Pulmonary artery endothelial cell (primary cell): ENCODE measurements at places on chromosomes 16 and 17. TPM values are rescaled to one million over a fixed set of nuclear protein-coding genes. Genes with fewer than 3 reads are reported as not detected.

DNA sequence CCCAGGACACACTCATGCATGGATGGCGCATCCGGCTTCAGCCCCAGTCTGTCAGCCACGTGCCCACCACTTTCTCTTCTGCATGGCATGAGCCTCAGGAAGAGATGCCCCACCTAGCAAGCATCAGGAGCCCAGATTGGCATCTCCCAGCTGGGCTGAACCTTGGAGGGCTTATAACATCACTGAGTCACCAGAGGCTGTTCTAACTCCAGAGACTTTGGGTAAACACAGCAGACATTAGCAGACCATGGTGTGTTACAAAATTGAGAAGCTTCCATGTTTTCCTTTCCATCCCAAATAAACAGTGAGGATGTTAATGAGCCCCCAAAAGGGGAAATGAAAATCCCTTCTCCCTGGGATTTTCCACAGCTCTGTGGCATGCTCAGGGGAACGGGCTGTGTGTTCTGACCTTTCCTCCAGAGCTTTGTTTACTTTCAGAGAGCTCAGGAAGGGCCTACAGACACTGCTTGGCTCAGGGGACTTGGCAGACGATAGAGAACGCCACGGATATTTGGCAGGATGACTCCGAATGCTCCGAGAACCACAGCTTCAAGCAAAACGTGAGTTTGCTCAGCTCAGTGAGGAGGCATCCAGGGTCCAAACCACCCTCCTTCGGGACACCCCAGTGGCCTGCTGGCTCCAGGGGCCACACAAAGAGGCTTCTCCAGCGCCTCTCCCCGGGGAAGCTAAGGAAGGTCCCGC lies 16.5 kb downstream of the GLP2R start:
- no peak for DNase-seq

GRCh38 chr16:15593235-15593634 lies 49.7 kb downstream of the MARF1 start:
- DNase-seq = no peak

- DNase-seq = no peak
Observed at GRCh38 chr17:83149029-83149725, 69.8 kb downstream of the METRNL start.

DNA sequence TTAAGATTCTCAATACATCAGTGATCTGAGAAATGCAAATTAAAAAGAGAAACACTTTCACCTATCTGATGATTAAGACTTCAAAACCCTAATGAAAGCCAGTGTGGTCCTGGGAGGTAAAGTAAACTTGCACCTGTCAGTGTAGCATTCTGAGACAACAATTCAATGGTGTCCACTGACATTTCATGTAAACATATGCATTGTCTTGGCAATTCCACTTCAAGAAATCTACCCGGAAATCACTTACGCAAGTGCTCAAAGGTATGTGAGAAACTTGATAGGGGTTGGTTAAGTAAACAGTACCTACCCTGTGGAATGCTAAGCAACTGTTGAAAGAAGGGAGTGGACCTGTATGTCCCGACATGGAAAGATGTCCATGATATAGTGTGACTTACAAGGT lies 2.1 kb downstream of the ST6GALNAC1 start:
- DNase-seq = no peak

DNA sequence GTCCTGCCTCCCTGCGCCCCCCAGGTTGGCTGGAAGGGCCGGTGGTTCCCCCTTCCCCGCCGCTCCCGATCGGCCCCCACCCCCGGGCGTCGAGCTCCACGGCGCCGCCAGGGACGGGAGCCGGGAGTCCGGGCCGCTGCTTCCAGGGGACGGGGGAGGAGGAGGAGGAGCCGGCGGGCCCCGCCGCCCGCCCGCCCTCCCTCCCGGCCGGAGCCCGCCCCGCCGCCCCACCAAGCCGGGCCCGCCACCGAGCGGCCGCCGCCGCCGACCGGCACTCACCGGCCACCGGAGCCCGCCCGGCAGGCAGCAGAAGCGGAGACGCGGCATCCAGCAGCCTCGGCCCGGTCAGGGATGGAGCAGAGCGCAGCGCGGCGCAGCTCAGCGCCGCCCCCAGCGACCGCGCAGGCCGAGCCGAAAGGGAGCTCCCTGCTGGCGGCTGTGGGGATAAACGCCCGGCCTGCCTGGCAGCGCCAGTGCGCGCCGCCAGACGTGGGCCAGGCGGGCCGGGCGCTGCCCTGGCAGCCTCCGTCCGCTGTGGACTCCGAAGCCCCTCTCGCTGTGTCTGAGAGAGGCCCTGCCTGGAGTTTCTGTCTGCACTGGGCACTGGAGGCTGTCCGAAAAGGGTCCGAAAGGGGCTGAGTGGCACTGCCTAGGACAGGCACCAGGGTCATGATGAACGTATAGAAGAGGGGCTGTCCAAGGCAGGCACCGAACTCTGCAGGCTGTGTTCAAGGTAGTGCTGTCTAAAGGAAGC lies at the start of gene MYO18A:
Gene MYO18A (minus strand): TSS at position 365 of the 754 bp plus-strand sequence. CDS start 13,458 bp downstream, outside the sequence.
- DNase-seq = peak; percentile 36

GRCh38 chr17:10512856-10513255 lies 5.5 kb downstream of the MYH1 start:
- DNase-seq = no peak

DNA sequence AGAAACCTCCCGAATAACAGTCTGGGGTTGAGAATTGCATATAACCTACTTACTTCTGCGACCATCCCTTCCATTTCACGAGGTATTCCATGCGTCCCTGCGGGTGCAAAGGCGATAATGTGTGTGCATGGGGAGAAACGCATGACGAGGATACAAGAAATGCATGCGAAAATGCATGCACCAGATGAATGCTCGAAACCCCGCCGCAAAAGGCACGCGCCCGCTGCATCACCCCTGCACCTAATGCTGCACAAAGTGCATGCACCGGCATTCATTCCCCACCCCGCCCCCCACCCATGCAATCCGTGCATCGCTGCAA lies 474 bp downstream of the CBX8 start:
- no peak for DNase-seq

- no peak for DNase-seq
Observed at GRCh38 chr17:32161506-32162365, 19.4 kb downstream of the RHOT1 start.

GRCh38 chr17:38454532-38454931 lies 26.3 kb downstream of the ARHGAP23 start:
- DNase-seq = no peak

- no peak for DNase-seq
Observed at GRCh38 chr17:43581613-43582012, 35.5 kb upstream of the ETV4 start.

Gene GPR139
- not detected in 2 replicates for total RNA-seq

Gene MRPL28
- total RNA-seq = 113 and 131 TPM in 2 replicates

Gene PLA2G10
- not detected in 2 replicates for total RNA-seq

Gene AGRP
- not detected in 2 replicates for total RNA-seq

Gene CA7
- not detected in 2 replicates for total RNA-seq

Gene SYT17
- total RNA-seq = 0.49 and 0.59 TPM in 2 replicates

Gene SREBF1
- total RNA-seq = 19.8 and 34.3 TPM in 2 replicates
